ENCODE measurements at places on chromosomes 13 and 19. TPM values are rescaled to one million over a fixed set of nuclear protein-coding genes. Genes with fewer than 3 reads are reported as not detected.

The ACER1 gene
- polyA plus RNA-seq: 0.06 TPM

DNA sequence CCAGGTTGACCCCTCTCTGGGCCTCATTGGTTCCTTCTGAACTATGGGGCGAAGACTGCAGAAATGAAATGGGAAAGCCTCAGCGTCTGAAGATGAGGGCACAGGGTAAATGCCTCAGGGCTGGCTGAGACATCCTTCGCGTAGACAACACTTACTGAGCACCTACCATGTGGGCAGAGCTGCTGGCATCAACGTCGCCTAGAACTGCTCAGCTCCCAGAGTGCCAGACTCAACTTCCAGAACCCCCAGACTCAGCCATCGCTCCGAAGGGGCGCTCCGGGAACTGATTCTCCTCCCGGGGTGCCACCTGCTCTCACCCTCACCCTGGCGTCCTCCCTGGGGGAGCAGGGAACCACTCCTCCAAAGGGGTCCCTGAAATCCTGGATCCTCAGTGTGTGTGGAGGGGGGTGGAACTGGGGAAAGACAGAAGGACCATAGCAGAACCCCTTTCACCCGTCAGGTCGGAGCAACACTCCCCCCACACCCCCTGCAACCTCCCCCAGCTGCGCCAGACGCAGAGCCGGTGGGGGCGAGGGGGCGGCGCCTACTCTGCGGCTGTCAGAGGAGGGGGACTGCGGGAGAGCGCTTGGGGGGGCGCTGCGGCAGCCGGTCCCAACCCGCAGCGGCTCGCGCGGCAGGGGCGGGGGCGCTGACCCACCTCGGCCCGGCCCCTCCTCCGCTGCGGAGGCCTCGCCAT is 8.2 kb upstream of the NFIC start:
- no peak for DNase-seq

DNA sequence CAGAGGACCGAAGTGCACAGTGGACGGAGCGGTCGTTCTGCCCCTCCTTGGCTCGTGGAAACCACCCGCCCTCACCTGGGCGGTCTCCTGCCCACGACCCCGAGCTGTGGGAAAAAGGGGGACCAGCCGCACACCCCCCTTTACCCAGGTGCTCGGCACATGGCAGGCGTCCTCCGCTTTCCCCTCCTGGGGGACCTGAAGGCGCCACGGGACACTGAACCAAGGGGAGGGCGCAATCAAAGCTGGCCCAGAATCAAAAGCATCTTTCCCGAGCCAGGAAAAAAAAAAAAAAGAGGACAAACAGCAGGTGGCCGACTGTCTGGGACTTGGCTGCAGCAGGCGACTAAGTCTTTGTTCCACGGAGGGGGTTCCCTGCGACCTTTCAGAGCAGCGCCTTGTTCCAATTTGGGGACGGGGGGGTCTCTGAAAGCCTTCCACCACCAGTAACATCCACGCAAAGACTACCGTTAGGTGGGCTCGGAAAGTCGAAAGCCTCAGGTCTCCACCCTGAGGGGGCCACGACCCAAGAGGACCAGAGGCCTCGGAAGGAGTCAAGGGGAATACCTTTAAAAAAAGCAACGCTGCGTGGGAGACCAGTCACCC is 1.1 kb downstream of the MBD3 start:
- no peak for DNase-seq

DNA sequence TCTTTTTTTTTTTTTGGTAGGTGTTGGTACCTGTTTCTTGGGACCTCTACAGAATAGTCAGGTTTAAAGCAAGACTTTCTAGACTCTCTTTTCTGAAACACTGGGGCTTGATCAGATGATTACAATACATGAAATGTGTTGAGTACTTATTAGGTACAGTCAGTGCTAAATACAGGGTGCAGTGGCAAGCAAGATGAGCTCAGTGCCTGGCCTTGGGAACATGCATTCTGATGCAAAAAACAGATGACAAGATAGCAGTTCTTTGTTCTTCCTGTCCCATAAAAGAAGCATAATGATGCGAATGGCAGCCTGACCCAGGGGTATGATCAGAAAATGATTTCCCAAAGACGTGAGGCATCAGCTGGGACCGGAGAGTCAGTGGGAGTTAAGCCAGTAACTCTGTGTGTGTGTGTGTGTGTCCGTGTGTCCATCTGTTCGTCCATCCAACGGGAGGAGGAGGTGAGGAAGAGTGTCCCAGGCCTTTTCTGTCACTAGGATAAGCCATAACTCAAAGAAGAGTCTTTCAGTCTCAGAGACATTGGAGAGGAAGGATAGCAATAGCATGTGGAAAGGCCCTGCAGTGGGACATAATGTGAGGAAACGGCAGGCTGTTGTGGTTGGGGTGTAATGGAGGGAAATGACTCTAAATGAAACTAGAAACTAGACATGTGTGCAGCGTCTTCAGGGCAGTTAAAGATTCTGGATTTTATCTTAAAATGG is 32.2 kb downstream of the SLAIN1 start:
- DNase-seq: no peak

- DNase-seq: no peak
Observed at GRCh38 chr13:25930653-25931052, 121.2 kb downstream of the SHISA2 start.

GRCh38 chr19:28836421-28836820 is 376.5 kb downstream of the UQCRFS1 start:
- no peak for DNase-seq

DNA sequence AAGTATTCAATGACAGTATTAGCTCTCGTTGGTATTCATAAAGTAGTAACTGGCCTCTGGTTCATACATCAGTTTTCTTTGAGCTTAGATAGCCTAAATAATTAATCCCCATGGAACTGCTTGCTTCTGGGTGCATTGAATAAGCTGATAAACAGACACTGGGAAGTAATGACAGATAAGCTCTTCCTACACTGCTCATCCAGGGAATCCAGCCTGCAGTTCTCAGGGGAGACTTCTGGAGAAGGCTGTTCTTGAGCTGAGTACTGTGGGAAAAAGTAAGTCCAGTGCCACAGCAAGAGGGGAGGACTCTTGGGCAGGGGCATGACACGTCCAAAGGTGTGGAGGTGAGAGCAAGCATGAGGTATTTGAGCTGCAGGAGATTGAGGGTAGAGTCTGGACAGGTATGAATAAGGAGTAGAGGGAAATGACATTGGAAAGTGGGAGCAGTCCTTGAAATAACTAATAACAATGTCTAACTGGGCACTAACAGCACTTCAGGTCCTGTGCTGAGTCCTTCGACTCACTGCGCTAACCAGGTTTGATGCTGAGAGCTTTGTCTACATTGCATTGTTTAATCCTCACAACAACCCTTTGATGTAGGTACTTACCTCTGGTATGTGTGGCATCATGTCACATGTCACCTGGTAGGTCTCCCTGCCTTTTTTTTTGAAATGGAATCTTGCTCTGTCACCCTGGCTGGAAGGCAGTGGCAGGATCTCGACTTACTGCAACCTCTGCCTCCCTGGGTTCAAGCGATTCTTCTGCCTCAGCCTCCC is 7.2 kb downstream of the GARRE1 start:
- DNase-seq: peak; percentile 46

DNA sequence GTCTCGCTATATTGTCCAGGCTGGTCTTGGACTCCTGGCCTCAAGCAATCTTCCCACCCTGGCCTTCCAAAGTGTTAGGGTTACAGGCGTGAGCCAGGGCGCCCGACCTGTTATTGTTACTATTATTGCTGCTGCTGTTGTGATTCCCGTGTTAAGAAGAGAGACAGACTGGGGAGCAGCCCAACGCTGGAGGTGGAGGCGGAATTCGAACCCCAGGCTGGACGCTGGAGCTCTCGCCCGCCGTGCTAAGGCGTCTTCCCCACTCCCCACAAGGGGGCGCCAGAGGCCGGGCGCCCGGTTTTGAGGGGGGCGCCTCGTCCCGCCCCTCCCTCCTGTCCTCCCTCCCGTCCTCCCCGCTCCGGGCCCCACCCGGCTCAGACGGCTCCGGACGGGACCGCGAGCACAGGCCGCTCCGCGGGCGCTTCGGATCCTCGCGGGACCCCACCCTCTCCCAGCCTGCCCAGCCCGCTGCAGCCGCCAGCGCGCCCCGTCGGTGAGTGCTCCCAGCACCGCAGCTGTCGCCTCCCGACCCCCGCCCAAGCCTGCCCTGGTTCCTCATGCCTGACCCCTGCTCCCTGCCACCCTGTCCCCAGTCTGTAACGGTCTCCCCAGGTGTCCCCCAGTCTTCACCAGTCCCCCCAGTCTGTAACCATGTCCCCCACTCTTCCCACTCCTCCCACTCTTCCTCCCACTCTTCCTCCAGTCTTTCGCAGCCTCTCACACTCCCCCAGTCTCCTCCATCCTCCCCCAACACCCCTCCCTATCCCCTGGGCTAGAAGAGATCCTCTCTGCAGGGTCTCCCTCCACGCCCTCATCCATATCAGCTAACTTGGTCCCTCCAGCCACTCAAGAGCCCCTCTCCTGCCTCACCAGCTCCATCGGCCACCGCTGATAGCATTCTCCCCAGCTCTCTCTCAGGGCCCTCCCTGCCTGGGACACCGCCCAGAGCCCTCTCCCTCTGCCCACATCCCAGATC is at the start of gene EHD2:
Gene EHD2 (plus strand): TSS at position 377 of the 976 bp plus-strand sequence. CDS start 3,191 bp downstream, outside the sequence.
- peak; percentile 82 for DNase-seq
